ENCODE measurements at places on chromosomes 11 and 22.
A peak's percentile ranks its signal among the peaks of the same experiment; 100 is the strongest.

DNA sequence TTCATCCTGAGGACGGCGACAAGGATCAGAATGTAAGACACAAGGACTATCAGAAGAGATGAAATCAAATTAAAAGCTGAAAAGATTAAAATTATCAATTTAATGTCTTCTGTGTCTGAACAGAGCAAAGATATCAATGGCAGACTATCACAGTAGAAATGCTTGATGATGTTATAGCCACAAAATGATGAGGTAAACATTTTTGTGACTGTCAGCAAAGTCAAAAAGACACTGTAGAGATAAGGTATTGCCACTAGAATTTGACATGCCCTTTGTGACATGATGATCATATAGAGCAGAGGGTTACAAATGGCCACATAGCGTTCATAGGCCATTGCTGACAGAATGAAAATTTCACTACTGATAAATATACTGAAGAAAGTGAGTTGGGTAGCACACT, 12.2 kb downstream of the OR5J2 start:
- DNase-seq, result no peak

DNA sequence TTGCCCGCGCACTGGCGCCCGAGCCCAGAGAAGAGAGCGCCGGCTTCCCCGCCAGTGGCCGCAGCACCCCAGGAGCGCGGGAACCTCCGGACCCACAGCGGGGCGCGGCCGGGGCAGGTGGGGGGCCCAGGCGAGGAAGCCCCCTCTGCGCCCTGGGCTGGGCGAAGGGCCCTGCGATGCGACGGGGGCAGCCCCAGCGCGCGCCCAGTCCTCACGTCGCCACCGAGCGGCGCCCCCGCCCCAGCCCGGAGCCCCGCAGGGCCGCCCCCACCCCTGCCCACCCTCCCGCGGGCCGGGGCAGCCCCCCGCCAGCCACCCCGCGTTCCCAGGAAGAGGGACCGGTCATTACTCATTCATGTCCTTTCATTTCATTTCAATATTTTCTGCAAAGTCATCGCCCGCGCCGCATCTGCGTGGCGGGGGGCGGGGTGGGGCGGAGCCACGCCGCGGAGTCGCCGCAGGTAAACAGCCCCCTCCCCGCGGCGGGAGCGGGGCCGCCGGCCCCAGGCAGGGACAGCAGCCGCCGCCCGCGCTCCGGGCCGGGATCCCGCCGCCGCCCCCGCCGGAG, 673 bp upstream of the PANX2 start:
- peak; percentile 22 for DNase-seq

GRCh38 chr11:48007677-48008076, 27.3 kb downstream of the PTPRJ start:
- no peak for DNase-seq

DNA sequence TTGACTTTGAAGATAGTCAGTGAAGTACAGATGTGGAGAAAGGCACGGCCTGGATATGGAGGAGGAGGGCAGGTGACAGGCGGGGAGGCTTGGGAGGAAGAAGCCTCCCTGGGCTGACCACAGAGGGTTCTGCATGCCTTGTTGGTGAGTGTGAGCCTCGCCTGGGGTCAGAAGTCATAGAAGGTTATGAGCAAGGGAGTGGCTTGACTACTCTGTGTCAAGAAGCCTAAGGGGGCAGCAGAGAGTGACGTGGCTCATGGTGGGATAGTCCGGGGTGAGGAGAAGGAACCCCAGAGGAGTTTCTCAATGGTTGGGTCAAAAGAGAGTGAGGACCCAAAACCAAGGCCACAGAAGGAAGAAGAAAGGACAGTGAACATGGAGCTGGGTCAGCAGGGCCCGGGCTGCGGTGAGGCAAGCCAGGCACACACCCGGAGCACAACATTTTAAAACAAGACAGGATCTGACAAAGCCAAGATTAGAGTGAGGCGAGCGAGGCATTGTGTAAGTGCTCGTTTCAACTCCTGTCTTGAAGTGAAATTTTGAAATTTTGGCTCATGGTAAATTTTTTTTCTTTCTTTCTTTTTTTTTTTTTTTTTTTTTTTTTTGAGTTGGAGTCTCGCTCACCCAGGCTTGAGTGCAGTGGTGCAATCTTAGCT, 31.9 kb downstream of the PDGFB start:
- DNase-seq, result no peak

DNA sequence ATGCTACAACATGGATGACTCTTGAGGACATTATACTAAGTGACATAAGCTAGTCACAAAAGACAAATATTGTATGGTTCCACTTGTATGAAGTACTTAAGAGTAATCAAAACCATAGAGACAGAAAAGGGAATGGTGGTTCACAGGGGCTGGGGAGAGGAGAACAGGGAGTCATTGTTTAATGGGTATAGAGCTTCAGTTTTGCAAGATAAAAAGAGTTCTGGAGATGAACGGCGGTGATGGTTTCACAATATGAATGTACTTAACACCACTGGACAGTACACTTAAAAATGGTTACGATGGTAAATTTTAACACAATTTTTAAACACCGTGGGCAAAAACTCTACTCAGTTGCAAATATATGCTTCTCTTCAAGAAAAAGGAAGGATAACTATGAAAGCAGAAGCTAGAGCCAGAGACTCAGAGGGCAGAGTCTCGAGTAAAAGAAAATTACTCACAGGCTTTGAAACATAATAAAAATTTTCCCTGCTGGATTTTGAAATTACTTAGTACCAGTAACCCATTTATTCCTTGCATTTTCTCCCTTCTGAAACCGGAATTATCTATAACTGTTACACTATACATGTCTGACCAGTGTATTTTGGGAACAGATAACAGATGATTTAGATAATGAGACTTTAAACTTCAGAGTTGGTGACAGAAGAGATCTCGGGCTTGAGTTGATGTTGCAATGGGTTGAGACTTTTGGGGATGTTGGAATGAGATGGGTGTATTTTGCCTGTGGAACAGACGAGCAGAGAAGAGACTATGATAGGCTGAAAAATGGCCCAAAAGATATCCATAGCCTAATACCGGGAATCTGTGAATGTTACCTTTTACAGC, 15.0 kb downstream of the MRTFA start:
- DNase-seq, result no peak

- no peak for DNase-seq
Measured at GRCh38 chr11:15835788-15836411, 520.4 kb downstream of the SOX6 start.

DNA sequence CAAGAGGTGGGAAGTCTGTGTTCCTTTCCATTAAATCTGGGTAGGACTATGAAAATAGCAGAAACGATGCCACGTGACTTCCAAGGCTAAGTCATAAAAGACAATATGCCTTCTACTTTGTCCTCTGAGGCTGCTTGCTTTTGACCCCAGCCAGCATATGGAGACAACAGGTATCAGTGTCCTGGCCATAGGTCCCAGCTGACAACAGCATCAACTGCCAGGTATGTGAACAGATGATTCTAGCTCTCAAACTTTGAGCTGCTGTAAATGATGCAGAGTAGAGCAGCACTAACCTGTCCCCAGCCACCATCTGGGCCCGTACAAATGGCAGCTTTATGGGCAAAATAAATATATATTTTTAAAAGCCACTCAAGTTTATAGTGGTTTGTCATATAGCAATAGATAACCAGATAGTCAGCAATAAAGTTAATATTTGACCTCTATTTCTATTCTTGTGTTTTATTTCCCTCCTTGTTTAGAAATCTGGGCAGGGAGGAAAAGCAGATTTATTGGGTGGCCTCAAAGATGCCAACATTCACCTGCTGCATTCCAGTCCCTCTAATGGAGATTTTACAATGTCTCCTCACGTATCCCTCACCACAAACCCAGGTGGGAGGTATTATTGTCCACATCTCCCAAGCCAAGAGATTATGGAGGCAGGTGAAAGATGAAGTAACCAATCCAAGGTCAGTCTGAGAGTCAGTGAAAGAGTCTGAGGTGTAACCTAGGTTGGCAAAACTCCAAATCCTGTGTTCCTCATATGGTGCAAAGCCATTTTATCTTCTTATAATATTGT, 209.6 kb upstream of the LARGE1 start:
- no peak for DNase-seq

- no peak for DNase-seq
Measured at GRCh38 chr11:113247221-113247620, 67.2 kb upstream of the TTC12 start.

- DNase-seq, result no peak
Measured at GRCh38 chr11:61702701-61703312, 22.6 kb downstream of the DAGLA start.

DNA sequence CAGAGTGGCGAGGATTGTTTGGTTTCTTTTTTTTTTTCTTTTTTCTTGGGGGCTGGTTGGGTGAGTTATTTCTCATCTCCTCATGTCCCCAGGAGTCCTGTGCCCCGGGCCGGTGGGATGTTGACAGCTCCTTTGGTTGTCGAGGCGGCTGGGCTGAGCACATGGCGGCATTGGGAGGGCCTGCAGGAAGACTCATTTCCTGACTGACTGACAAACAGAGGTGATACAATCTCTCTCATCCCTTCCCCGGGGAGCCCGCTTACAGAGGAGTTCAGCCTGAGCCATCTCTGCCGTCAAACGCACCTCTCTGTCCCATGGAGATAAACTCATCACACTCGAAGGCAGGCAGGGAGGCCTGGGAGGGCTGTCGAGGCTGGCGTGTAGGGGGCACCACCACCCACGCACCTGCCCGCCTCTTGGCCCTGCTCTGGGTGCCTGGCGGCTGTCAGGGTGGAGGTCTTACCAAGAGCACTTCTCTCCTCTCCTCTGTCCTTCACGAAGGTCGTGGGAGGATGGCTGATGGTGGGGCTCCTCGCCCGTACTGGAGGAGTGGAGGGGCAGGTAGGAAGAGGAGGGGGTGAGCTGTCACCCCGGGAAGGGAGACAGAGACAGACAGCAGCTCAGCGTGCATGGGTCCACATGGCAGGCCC, 60.0 kb upstream of the NECTIN1 start:
- no peak for DNase-seq

GRCh38 chr11:90355200-90355599, 132.4 kb upstream of the CHORDC1 start:
- no peak for DNase-seq

DNA sequence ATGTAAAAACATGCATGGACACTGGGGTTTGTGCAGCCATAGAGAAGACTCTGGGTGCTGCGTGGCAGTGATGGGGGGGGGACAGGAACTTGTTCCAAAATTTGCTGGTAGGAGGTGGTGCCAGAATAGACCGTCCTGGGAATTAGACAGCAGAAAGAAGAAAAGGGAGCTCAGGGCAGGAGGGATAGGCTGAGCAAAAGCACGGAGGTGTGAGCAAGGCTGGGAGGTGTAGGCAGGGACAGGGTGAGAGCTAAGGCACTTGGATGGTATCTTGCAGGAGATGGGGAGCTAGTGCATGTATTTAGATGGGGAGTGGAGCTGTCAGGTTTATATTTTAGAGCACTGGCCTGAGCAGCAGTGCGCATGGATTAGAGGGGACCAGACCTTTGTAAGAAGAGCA, 53.8 kb downstream of the PKNOX2 start:
- no peak for DNase-seq

DNA sequence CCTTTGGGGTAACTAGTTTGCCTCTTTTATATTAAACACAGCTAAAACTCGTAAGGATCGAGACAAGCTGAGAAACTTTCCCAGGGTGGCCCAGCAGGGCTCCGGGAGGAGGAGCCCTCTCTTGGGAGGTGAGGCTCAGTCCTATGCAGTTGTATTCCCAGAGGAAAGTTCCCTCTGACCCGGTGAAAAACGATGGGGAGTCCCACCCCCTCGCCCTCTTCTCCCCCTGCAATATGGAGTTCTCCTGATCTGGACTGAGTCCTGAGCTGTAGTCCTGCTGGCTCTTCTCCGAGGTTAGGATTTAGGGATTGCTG, 1.3 kb downstream of the NTM start:
- DNase-seq, result no peak

GRCh38 chr11:117915672-117916235, 13.4 kb downstream of the TMPRSS13 start:
- DNase-seq, result no peak

GRCh38 chr11:128711136-128711535, 17.3 kb downstream of the FLI1 start:
- DNase-seq, result no peak

- DNase-seq, result no peak
Measured at GRCh38 chr11:37973941-37974340, 1375.9 kb upstream of the RAG2 start.

DNA sequence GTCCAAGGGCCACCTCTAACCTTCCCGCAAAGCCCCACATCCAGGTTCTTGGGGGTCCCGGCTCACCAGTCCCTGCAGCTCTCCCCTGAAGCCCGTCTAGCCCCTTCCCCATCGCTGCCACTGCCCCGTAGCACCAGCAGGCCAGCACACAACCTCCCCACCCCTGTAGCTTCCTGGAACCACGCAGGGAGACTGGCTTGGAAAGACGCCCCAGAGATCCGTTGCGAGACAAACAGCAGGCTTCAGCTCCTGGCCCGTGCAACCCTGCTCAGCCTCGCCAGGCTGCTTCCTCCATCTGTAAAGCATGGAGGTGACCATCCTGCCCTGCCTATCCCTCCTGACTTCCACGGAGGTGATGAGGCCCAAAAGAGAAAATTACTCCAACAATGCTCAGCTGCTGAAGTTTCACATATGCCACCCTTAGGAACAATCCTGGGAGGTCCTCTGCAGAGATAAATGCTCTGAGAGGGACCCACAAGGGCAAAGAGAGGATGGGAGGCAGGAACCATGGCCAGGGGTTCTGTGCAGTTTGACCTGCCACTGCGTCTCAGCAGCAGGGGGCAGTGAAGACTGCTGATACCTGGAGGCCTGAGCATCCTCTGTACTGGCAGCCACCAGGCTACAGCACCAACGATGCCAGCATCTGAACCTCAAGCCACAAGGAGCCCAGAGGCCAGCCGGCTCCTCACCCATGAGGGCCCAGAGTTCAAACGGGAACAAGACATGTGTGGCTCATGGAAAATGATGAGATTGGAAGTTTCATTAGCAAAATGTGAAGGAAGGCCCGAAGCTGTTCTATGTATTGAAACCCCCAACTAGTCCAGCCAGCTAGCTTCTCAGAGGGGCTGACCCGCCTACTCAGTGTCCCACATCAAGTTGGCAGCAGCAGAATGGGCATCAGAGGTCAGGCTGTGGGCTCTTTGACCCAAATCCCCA, 16.1 kb downstream of the DGCR2 start:
- no peak for DNase-seq

DNA sequence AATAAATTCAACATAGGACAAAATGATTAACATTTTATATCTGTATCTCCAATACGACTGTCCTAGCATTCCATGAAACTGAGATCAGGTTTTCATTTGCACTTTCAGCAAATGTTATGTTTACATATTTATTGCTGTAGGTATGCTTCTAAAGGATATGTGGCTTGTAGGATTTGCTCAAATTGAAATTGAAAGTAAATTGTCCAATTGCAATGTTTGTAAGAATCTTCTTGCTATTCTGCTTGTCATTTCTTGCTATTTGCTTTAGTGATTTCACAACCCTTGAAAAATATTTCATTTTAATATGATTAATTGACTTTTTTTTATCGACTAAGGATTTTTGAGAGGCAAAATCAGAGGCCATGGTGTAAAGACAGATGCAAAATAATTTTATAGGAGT, 904.2 kb upstream of the RAG2 start:
- no peak for DNase-seq
